ENCODE measurements at places on chromosomes 5 and 9.

- no peak for DNase-seq
Observed at GRCh38 chr5:109329333-109330237, 80.2 kb downstream of the PJA2 start.

- no peak for DNase-seq
Observed at GRCh38 chr5:10701567-10702039, 59.4 kb downstream of the DAP start.

DNA sequence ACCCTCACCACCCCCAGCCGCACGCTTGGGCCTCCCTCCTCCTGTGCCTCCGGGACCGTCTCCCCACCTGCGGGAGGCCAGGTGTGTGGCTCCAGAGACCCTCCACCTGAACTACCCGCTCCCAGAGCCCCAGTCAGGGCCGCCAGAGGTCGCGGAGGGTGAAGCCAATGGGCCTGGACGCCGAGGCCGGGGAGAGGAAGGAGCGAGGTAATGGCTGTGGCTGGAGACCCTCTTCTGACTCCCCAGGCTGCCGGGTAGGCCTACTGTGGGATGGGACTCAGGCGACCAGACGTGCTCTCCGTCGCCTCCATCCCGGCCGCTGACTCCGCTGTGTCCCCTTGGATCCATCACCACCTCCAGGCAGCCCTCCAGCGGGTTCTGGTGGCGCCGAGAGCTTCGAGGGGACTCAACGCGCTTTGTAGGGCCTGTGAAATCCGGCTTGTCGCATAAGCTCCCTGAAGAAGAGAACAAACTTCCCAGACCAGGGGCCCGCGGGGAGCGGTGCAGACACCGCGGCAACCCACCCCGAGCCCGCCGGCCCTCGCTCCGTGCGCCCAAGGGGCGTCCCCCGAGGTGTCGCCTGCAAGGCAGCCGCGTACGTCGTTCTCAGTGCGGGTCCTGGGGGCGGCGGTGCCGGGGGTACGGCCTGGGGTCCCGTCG lies 12.6 kb downstream of the IRX2 start:
- DNase-seq: no peak

- no peak for DNase-seq
Observed at GRCh38 chr5:86546582-86546981, 71.2 kb upstream of the COX7C start.
